ENCODE measurements at places on chromosomes 7 and 10.

GRCh38 chr10:23534326-23534725 lies 95.5 kb downstream of the OTUD1 start:
- DNase-seq: no peak

DNA sequence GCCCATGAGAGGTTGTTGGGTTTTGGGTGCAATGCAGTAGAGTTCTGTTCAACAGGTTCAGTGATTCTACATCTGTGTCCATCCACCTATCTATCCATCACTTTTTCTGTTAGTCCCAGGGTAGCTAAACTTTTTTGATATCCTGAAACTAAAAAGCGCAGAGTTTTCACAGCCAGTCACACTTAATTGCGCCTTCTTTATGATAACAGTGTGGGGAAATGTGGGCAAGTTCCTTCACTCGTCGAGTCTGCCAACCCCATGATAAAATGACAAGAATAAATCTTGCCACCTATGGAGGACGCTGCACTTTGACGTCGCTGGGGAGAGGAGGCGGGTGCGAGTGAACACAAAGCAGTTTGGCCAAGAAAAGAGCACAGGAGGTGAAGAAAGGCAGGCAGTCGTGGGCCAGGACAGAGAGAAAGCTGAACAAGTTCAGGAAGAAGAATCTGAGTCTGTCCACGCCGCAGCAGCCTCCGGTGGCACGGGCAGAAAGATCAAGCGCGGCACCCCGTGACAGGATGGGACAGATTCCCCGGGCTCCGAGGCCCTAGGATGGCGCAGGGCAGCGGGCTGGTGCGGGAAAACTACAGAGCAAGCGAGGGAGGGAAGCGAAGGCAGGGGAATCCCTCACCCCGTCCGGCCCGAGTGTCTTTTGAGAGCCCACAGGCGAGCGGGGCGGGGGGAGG lies 9.2 kb downstream of the SP8 start:
- DNase-seq: no peak

DNA sequence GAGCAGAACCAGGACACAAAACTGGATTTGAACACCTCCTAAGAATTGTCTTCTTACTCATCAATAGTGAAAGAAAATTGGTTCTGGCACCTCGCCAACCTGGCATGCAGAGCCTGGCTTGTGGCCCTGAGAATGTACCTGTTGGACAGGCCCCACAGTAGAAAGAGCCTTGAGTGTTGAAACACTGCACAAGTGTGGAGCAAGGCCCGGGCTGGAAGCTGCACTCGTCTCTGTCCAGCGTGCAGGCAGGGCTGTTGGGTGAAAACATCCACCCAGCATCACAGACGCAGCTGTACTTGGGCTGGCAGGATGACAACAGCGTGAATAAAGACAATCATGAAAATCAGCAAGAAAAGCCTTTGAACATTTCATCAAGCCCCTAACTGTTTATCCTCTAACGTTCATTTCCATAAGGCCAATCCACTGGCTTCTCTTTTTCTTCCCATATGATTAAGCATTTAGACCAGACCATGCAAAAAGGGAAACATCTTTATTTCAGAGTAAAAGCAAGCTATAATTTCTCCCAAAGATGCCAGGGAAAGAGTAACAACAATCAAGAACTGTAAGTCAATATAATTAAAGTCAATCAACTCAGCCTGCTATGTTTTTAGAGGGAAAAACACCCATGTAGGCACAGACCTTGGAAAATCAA lies 15.6 kb downstream of the CUBN start:
- DNase-seq: peak; percentile 41

DNA sequence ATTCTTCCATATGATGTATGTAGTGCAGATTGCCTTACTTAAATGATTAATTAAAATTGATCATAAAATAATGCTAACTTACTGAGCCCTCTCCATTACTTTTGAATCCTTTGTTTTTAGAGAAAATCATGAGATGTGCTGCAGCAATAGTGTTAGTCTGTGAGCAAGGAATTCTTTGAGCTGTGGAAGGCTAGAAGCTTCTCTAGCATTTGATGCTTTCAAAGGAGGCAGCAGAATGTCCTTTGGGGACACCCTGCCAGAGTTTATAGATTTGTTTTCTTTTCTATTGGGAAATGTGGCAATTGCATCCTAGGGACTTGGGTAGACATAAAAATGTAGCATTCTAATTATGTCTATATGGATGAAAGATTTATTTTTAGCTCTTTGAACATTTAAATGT lies 284.1 kb upstream of the SMIM30 start:
- no peak for DNase-seq

GRCh38 chr7:82559193-82559805 lies 115.7 kb upstream of the CACNA2D1 start:
- DNase-seq: no peak

DNA sequence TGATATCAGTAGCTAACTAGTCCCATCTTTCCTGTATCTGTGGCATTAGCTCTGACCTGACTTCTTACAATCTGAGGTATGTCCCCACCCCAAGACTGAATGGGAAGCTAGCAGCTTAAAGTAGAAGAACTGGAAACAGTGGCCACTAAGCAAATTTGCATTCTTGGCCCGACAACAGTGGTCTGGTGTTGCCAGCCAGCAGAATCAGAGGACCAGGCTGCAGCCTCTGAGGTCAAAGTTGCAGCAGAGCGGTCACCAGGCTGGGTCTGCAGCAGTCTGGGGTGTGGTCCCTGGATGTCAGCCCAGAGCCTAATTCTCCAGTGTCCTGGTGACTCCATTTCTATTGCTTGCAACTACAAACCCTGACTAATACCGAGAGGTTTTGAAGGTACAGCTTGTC lies 26.3 kb downstream of the FAM107B start:
- no peak for DNase-seq

DNA sequence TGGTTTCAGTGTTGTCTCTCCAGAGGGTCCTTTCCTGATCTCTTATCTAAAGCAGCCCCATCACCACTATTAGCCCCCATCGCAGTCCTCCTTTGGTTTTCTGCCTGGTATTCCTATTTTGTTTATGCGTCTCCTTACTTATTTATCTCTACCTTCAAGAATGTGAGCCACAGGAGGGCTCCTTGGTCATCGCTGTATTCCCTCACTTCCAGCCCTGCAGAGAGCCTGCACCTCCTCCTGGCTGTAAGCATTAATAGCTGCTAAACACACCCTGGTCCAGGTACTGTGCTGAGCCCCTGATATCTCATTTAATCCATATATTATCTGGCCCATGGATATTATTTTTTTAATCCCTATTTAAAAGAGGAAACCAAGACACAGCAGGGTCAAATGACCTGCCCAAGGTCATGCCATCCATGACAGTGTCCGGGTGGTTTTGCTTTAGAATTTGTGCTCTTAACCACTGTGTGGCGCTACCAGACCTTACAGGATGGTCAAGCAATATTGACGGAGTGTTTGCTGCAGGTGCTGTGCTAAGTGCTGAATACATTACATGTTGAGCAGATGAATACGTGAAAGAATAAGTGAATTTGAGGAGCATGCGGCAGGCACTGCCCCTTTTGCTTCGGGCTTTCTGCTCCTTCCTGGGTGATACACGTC lies 227.2 kb downstream of the ADAM12 start:
- no peak for DNase-seq

DNA sequence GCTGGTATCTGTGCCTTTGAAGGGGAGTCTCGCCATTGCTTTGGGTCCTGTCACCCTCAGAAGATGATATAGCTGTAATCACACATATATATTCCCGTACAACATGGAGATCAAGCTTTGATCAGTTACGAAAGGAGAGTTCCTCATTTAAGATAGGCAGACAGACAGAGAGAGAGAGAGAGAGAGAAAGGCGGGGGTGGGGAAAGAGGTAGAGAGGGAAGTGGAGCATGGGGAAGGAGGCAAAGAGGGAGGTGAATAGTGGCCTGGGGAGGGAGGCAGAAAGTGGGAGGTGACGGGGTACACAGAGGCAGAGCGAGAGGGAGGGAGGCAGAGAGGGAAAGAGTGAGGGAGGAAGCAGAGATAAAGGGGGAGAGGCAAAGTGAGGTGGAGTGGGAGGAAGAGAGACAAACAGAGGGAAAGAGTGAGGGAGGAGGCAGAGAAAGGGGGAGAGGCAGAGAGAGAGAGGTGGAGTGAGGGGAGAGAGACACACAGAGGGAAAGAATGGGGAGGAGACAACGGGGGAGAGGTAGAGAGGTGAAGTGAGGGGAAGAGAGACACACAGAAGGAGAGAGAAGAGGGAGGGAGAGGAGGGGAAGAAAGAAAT lies 44.6 kb upstream of the C1QL3 start:
- DNase-seq: no peak

DNA sequence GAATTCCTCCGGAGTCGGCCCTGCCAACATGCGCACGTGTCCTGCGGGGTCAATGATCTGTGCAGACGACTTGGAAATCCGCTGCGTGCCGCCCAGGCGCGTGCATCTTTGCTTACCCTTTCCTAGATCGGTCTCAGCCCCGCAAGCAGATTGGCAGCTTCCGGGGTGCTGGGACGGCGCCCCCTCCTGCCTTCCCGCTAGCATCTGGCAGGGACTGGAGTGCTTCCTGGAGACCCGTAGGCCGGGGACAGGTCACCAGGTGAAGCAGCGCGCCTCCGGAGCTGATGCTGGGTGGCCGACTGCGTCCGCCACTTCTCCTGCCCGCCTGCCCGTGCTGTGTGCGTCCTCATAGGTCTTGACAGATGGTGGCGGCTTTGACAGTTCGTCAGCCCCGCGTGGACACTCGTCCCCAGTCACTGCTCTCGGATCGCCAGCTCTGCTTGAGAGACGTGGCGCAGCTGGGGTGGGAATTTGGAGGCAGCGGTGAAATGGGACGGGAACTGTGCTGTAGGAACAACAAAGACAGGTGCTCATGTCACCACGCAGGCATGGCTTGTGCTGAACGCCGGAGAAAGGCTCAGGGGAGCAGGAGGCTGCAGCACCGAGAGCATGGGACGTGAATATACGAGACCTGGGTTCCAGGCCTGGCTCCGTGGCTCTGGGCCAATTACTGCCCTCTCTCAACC lies 21.9 kb upstream of the KCNK18 start:
- DNase-seq: no peak

DNA sequence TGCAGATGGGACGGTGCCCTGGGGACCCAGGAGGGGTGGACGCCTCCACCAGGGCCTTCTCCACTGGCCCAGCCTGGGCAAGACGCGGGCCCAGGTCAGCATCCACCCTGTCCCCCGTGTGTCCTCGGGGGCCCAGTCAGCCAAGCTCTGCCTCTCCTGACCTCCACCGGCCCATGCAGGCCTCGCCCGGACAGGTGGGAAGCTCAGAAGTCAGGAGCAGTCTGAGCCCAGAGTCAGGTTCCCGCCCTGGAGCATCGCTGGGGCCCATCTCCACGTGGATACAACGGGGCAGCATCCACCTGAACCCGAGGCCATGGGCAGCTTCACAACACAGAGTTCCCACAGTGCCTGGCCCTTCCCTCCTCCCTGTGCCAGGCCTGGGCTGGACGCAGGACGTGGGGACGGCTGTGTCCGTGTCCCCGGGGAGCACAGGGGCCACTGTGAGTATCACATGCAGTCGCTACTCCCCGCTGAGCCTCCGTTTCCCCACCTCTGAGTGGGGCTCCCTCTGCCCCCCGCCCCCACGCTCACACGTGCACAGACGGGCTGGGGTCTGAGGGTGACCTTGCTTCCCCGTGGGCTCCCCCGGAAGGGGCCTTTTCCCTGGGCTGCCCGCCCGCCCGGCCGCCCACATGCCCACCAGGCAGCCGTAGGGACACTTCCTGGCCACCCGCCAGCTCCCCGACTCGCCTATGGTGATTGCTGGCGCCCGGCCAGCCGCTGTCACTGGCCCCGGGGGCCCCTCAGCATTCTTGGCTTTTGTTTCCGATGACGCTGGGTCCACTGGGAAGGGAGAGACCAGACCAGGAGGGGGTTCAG lies 64.3 kb downstream of the PDGFA start:
- DNase-seq: no peak

DNA sequence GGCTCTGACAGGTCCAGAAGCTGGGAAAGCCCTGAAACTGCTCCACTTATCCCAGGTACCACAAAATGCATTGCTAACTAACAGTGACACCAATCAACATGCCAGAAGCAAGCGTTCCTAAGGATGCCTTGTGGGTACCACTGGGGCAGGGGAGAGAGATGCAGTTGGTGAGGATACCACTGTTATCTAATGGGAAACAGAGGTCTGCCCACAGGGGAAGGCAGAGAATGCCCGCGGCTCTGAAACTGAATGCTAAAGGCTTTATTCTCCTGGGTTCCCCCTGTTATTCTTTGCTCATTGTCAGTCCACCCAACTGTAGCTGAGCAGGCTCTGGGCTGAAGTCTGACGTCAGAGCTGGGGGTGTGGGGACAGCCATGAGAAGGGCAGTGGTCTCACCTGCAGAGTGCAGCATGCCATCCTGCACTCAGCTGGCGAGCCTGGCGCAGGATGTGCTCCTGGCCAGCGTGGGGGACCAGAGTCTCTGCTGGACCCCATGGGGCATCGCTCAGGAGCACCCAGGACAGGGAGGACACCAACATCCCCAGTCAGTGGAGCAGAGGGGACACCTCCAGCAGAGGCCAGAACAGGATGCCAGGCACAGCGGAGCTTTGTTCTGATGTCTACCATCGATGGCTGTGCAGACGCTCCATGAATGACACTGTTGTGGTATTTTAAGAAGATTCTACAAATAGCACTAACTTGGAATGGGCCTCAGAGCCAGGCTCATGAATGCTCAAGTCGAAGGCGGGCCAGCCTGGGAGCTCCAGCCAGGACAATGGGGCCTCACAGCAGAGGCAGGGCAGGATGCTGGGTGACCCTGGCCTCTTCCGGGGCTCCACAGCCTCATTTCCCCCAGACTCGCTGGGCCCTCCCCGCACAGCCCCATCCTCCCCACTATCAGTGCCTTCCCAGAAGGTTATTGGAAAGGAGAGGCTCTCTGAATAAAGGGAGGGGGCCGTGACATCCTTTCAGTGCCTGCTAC lies 95.8 kb downstream of the ARHGAP22 start:
- DNase-seq: no peak

DNA sequence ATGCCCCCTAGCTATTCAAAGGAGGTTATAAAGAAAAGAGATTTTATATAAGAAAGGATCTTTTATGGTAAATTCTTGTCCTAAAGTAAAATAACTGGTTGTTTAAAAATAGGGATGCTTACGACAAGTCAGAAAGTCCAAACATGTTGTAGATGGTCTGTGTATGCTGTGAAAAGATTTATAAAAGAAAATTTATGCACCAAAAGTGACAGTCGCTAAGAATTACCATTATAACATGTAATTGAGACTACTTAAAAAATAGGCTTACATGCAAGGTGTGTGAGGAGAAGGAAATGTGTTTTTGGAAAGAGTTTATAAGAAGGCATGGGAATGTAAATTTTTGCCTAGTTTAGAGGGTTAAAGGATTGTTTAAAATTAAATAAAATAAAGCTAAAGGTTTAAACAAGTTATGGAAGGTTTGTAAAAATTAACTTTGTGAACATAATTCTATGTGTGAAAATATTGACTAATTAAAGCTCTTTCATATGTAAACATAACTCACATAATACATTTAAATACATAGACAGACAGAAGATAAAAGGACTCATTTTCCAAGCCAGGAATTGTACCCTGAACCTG lies 118.5 kb downstream of the LYZL1 start:
- DNase-seq: no peak

- DNase-seq: no peak
Measured at GRCh38 chr10:34762156-34762555, 52.9 kb downstream of the PARD3 start.

GRCh38 chr7:50302486-50303334 lies 1.8 kb upstream of the IKZF1 start:
- no peak for DNase-seq
